HepG2 (cell line): ENCODE measurements at places on chromosomes 4 and X.

DNA sequence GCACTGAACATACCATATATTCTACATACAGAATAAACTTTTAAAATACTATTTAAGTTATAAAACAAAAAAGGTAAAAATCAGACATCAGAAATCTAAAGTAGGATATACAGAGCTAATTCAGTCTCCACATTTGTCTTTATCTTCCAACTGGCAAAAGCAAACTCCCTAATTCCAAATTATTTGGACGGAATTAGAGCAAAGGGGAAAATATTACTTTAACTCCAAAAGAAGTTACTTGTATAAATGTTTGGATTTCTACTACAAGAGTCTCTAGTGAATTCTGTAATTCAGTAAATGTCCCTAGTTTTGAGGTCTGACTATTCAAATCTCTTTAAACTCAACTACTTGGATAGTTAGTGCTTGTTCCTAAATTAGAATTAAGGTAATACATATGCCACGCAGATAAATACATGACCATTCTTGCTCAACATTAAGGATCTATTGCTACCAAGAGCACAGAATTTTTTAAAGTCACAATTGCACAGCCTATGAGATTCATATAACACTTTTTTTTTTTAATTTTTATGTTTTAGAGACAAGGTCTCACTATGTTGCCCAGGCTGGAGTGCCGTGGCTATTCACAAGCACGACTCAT lies 7.3 kb downstream of the ZNF280C start:
- no peak for DNase-seq

DNA sequence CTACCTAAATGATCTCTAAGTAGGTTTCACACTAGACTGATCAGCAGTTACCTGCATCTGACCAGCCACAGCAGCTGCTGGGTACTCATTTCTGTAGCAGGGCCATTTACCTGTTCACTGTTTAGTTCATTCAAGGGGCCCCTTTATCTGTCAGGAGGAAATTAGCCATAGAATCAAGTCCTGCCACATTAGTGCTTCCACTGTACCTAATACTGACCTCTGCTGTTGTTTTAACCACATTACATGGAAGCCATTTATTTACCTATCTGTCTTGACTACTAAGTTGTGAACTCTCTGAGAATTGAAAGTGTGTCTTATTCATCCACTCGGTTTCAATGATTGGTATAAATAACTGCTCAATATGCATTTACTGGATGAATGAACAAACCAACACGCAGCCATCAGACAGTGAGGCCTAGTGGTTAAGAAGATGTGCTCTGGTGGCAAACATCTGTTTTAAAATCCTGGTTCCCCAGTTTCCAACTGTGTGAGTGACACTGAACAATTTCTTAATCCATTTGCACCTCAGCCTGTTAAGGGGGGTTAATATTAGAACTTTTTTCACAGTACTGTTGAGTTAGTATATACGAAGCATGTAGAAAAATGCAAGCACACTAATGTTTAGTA lies 30.0 kb upstream of the ANXA5 start:
- peak; percentile 64 for DNase-seq

GRCh38 chr4:81378386-81378785 lies 93.3 kb downstream of the RASGEF1B start:
- no peak for DNase-seq

DNA sequence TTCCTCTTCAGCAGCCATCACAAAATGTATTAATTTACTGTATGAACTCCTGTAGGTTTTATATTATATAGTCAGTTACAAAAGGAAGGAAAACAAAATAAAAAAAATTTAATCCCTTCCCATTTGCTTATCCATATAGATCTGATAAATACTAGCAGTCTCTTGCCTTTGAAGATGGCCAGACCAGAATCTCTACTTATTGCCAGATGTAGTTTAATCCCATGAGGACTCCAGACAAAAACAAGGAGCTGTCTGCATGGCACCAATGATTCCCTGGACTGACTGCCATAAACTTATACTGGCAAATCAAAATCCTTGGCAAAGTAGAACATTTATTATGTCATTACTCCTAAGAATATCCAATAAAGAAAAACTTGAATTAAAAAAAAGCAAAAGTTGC lies 223.3 kb upstream of the MAB21L2 start:
- no peak for DNase-seq

GRCh38 chr4:183409483-183409882 lies 35.0 kb upstream of the CDKN2AIP start:
- peak; percentile 62 for DNase-seq

GRCh38 chrX:56068274-56068758 lies 163.8 kb upstream of the KLF8 start:
- DNase-seq, result no peak

DNA sequence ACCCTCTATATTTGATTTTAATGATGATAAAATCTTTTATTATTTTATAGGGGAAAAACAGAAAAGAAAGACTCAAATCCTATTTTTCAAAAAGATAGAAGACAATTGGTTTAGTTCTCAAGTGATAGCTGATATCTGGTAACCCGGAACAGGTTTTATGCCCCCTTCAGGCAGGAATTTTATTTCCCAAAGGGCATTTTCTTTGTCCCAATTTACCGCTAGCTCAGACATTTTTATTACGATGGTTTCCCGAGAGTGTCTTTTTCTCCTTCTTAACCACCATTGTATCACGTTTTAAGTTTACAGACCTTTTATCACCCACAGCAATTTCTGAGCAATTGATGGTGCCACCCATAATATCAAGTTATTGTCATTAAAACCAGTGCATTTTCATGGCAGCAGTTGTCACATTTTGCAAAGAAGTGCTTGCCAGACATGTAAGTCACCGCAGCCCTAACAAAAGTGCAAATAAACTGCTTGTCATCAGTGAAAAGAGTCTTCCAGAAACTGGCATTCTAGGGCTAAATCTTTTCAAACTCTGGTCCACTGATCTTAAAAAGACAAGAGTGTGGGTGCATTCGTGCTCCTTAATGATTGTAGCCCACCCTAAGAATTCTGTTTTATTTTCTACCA lies 204.8 kb upstream of the VCX start:
- no peak for DNase-seq

GRCh38 chr4:155530857-155531256 lies 135.8 kb upstream of the GUCY1A1 start:
- no peak for DNase-seq

GRCh38 chr4:21735866-21736265 lies 212.7 kb downstream of the KCNIP4 start:
- DNase-seq, result no peak

GRCh38 chr4:13559413-13559812 lies 15.1 kb upstream of the NKX3-2 start:
- no peak for DNase-seq

DNA sequence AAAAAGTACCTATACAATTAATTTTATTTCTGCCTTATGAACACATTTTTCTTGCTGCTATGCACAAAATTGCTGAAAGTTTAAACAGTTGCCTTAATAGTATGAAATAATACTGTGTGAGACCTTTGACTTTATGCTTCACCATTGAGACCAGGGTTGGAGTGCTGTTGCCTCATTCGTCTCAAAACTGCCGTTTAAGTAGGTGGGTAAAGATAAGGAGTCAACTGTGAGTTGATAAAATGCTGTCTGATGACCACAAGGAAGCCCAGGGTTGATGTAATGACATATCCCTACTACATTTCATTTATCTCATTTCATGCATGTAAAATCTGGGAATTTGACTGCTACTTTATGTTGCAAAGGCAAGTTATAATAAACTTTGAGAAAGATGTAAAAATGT lies 23.4 kb downstream of the STK26 start:
- no peak for DNase-seq

DNA sequence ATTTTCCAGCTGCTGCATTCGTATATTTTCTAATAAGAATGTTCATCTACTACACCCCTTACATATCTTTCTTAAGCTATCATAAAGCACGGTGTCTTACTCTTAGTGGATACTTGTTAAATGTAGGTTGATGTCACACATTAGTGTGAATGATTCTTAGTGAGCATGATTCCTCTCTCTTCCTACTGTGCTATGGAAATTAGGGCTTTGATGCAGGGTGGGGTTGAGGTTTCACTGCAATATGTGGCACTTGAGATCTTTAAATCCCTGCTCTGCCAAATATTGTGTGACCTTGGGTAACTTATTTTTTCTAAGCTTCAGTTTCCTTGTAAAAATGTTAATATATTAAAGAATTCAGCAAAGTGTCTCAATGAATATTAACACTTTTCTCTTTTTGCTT lies 188.4 kb downstream of the PDGFRA start:
- no peak for DNase-seq

GRCh38 chr4:54073271-54073880 lies 9.0 kb upstream of the CHIC2 start:
- DNase-seq, result no peak

DNA sequence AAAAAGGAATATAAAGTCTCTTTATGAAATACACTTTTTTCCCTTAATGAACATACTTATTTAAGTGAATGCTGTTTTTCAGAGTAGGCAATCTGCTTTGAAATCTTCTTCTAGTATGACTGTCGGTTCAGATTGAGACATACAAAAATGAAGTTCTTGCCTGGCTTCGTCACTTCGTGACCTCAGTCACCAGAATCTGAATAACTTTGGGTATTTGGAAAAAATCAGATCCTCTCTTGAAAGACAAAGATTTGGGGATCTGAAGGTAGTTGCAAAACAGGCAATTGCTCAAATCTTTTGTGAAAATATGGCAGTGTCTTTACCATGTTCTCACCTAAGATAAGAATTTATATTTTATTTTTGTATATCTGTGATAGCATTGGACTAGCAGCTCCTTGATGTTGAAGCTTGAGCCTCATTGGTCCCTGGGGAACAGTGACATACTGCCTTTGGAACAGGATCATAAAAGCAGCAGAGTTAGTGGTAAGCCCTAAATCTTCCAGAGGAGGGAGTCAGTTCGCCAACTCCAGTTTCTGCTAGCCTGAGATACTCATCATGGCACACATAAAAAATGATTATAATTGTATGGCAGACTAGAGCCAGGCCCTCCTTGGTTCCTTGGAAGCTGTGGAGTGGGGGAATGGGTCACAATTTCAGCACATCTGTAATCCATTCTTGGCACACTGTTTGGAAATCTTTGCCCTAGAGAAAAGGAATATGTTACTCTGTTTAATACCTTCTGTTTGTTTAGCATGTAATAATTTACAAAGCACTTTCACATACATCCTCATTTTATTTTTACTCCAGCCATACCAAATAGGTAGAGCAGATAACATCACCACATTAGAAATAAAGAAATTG lies 5.0 kb downstream of the ARFIP1 start:
- DNase-seq, result peak; percentile 5

- DNase-seq, result no peak
Measured at GRCh38 chr4:146852360-146852759, 93.3 kb downstream of the TTC29 start.

- DNase-seq, result no peak
Measured at GRCh38 chrX:122583551-122583950, 600.5 kb upstream of the GRIA3 start.

DNA sequence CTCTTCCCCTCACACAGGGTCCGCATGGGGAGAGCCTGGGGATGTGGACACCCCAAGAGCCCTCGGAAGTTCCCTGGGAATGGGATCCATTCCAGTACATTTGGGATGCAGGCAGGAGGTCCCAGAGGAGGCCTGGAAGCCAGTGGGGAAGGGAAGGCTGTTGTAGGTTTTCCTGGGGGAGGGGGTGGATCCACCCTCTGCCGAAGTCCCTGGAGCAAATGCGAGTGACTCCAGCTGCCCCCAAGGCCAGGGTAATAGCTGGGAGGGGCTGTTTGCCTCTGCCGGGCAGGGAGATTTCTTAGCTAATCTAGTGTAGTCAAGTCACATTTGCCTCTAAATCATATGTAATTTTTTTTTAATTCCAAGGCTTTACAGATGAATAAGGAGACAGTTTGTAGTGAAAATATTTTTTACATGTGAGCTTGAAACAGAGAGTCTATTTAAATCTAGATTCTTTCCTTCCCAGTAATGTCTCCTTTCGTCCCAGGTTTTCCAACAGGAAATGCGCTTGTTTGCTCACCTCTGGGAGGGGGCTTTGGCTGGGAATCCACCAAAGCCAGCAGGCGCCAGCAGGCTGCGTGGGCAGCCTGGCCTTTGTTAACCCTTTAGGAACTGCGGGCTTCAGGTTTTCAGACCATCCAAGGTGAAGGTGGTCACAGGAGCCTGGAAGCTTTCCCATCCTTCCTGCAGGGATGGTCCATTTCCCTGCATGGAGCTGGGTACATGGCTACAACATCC lies 26.8 kb downstream of the SH3TC1 start:
- peak; percentile 73 for DNase-seq

DNA sequence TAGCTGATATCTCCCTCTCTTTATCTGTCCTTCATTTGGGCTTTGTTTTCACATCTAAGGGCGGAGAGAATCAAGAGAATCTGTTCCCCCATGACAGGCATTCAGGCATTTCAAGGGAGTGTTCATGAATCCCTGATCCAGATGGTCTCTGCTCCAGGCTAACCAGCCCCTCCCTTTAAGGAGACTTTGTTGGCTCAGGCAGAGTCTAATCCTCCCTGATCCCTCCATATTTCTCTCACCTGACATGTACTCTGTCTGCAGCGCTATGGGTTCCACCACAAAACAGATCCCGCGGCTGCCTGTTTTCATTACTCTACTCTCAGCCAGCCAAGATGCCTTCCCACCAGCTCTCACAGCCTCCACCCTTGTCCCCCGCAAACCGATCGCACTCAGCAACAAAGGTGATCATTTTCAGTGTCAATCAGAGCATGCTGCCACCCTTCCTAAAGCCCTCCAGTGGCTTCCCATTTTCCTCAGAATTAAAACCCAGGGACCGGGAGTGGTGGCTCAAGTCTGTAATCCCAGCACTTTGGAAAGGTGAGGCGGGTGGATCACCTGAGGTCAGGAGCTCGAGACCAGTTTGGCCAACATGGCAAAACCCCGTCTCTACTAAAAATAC lies 30.3 kb upstream of the SLC2A9 start:
- DNase-seq, result no peak

DNA sequence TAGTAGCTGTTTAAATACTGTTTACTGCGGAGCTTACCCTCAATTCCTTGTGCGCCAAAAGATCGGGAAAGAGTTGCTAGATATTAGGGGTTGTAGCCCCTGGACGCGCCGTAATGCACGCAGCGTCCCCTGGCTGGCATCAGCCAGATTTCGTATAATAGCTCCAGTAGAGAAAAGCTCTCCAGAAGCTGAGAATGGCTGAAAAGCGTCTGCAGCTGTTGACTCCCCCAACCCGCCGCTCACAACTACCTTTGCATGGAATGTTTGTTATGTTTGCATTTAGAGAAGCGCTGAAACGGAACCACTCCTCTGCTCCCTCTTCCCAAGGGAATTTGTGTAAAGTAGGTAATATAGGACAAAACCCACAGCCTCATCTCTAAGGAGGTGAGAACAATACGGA lies 3.7 kb downstream of the DOCK11 start:
- no peak for DNase-seq
